HEK293T (cell line): ENCODE measurements at places on chromosomes 4 and X.

DNA sequence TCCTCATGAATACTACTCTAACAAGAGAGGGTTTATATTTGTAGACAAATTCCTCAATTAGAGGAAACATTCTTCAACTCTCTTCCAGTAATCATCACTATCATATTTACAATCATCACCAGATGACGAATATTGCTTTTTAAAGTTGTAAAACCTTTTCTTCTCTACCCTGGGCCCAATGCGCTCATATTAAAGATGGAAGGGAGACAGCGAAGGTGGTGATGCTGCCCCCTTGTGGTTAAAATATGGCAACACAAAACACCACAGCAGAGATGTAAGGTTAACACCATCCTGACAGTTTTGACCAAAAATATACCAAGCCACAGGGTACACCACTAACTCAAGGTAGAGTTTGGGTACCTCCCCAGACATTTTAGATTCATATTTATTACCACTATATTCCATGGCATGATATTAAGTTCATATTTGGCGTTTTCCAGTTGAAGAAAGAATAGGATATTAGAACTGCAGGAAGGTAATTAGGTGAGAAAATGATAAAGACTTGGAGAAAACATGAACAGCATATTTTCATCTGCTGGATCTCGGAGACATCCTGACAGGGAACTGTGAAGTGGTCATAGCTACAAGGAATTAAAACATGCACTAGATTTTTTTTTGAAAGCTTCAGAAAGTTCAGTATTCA lies 72.8 kb downstream of the SLC9A7 start:
- peak; percentile 61 for DNase-seq

- DNase-seq = no peak
Measured at GRCh38 chr4:13830449-13830848, 202.9 kb upstream of the BOD1L1 start.

DNA sequence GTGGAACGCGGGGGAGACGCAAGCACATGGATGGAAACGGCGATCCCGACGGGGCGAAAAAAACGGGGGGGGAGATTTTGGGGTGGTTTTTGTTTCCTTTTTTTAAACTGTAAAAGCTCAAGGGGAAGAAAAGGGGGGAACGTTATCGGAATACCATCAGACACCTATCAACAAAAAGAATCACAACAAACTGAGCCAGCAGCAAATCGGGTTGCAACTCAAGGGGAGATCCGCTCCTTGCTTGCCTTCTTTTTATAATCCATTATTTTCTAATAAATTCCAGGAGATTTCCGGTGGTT lies 616 bp downstream of the MAML3 start:
- DNase-seq = no peak

GRCh38 chrX:121496966-121497365 lies 449.6 kb downstream of the GLUD2 start:
- no peak for DNase-seq

DNA sequence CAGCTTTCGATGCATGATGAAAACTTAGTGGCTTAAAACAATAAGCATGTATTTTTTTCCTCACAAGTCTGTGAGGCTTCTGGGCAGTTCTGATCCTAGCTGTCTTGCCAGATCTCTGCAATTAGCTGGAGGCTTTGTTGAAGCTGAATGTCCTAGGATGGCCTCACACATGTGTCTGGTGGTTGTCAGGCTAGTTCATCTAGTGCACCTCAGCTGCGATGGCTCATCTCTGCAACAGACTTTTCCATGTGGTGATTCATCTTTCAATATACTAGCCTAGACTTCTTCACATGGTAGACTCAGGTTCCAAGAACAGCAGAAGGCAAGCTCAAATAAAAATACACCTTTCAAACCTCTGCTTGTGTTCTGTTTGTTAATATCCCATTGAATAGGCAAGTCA lies 66.5 kb upstream of the IL1RAPL1 start:
- DNase-seq = no peak

DNA sequence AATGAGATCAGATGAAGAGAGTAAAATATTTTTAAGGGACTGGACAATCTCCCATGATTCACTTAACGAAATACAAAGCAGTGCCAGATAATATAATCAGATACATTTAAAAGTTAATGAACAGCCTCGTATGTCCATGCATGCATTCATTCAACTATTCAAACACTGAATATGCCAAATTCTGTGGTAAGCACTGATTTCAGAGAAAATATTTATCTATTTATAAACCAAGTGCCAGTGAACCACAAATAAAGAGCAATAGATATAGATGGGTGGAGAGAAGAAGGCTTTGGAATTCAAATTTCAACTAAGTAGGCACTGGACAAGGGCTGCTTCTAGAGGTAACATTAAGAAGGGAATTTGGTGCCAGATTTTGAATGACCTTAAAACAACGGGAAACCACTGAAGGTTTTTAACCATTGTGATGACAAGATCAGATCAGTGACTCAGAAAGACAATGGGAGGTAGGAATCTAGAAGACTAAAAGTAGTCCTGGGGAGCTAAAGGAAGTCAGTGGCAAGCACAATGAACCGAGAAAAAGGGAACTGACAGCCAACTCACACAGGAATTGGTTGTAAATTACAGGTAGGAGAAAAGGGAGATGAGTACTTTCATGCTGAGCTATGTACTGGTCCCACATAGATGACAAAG lies 14.2 kb downstream of the ELOVL6 start:
- no peak for DNase-seq

DNA sequence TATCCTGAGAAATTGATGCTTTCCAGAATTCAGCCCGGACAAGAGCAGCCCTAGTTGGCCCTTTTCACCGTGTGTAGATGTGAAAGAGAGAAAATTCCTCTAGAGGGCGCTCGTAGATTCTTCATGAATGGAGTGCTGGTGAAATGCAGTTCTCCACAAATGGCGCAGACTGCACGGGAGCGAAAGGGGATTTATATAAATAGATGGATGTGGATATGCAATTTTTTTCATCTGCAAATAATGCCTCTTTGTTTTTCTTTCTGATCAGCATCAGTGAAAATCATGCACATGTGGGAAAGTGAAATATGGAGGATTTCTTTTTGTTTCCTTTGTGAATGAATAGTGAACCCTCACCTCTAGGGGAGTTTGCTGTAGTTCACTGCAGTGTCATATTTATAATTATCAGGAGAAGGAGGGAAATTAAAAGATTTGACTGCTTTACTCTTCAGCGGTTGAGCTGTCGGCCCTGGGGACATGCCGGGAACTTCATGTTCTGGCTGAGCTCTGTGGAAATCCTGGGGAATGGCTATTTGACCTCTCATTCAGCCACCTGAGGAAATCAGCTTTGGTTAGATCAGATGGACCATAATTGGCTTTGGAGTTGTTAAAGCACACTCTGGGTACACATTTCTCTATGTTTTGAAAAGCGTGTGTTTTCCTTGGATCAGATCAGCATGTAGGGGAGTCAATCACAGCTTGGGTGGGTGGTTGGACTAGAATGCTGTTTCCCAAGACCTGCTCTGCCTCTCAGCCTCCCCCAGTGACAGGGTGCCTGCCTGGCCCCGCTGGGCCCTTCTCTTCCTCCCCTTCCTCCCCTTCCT lies 115.0 kb upstream of the SHISA3 start:
- DNase-seq = peak; percentile 73

- DNase-seq = no peak
Measured at GRCh38 chr4:146389561-146389960, 132.2 kb downstream of the SLC10A7 start.

GRCh38 chrX:57587607-57588006 lies 4.2 kb upstream of the ZXDB start:
- no peak for DNase-seq

DNA sequence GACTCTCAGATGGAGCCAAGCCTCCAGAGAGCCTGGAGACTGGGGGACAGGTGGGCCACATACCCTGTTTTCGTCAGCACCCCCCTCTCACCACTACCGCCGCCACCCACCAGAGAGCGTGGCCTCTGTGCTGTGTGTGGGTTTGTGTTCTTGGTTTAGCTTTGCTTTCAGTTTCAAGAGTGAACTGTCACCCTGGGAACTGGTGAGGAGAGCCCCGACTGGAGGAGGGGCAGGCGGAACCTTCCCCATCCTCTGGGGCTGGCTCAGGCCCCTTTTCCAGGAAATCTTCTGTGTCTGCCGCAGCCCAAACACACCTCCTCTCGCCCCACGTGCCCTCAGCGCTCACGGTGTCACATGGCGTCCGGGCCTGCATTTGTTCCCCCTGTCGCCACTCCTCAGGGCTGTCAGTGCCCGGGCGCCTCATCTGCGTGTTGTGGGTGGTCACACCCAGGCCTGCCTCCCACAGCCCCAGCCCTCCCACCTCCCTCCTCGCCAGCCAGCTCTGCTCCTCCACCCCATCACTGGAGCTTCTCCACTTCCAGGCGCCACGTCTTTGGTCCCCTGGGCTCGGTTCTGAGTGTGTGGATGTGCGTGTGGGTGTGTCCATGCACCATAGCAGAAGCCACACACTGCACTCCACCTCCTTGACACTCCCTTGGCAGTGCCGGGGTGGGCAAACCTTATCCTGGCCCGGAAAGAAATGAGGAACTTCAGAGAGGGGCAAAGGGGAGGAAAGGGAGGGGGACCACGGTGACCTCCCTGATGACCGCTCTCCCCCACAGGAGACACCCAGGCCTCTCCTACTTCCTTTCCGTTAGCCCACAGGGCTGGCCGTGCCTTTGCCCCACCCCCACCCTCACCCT lies 27.8 kb downstream of the ELF4 start:
- no peak for DNase-seq

GRCh38 chr4:79756140-79756895 lies 316.7 kb downstream of the ANTXR2 start:
- DNase-seq = no peak

DNA sequence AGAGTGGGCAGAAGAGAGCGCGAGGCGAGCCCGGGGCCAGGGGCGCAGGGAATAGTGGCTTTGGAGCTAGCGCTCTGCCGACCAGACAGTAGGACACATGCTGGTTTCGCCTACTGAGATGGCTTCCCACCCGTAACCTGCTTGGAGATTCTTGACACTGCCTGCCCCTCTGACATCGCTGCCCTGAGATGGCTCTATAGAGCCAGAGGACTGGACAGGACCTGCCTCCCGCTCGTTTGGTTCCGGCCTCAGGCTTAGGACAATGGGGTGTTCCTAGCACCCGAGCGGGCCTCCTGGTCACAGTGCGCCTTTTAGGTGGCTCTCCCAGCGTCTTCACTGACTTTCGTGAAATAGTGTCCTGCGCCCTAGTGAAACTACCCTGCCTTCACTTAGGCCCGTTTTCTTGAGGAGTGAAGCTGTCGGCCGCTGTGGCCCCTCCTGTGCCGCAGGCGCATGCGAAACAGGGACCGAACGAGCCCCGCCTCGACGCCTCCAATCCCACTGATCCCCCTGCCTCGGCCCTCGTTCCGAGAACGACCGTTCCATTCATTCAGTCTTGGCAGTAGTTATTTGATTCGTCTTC lies 608 bp downstream of the TAF1 start:
- peak; percentile 25 for DNase-seq

GRCh38 chrX:9659571-9660195 lies 106.0 kb downstream of the GPR143 start:
- DNase-seq = no peak

DNA sequence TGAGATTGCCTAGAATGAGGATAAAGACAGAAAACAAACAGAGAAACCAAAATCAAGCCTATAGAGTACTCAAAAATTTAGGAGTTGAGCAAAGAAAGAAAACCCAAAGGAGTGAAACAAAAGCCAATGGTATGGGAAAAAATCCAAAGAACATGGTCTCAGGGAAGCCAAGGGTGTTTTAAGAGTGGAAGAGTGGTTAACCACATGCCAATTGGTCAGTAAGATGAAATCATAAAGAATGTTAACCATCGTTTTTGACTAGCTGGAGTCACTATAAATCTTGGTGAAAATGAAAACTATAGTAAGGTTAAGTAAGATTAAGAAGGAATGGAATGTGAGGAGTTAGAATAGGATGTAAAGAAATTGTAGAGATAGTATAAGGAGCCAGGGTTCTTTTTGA lies 64.7 kb upstream of the RPL34 start:
- DNase-seq = no peak

- DNase-seq = peak; percentile 50
Measured at GRCh38 chr4:8260656-8261111, 8.9 kb upstream of the HTRA3 start.

- no peak for DNase-seq
Measured at GRCh38 chr4:79497001-79497400, 89.0 kb upstream of the GK2 start.

DNA sequence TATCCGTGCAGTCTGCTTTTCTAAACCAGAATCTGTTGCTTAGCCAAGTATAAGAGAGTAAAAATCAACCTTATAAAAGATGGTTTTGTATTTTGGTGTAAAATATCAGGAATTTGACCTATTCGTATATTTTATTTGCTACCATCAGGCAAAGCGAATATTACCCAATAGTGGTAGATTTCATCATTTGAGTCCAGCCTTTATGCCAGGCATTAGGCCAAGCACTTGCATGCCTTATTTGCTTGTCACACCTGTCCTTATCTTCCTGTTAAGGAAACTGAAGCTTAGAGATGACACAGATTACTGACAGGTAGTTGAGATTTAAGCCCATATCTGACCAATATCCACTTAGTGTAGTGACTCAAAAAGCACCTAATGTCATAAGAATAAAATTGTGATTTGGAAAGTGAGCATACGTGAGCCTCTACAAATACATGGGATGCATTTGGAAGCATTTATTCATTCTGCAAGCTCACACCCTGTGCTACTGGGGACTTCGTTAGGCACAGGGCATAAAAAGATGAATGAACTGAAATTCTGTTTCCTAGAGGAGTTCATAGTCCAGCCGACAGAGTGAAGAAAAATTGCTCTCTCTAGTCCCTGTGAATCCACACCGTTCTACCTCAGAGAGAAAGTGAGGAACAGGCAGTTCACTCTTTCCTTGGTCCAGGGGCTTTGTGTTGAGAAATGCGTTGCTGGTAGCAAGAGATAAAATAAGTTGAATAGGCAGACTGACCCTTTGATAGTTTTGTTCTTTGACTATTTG lies 2.3 kb upstream of the RNF212 start:
- DNase-seq = no peak

DNA sequence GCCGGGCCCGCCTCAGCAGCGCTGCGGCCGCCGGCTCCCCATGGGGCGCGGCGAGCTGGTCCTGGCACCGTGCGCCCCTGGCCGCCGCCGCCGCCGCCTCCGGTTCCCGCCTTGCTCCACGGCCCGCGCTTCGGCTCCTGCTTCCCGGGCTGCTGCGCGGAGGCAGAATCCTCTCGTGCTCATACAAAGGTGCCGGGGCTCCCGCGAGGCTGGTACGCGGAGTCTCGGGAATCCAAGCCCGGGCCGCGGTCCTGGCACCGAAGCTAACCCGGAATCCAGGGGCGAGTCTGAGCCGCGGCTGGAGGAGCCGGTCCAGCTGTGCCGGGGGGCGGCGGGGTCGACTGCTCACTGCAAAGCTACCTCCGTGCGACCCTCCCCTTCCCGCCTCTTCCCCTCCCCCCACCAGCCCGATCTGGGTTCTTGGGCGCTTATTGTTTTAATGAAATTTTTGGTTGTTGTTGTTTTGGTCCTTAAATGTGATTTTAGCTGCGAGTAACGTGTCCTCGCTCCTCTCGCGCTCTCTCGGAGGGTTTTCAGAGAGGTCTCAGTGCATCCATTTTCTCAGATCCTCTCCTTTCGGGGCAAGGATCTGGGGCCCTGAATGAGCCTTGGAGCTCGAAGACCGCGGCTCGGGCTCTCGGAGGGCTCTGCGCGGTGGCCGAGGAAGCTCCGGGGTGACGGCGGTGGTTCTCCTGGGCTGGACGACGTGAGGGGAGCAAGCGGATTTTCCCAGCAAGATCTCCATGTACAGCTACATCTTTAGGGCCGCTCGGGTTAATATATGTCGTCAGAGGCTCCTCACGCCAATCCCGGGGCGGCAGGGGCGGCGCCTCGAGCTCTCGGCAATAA lies at the start of gene HAND2:
TSS of gene HAND2 (minus strand) at position 753 of the 849 bp plus-strand sequence. CDS start 940 bp downstream, outside the sequence.
- peak; percentile 76 for DNase-seq
